ENCODE measurements at places on chromosomes 4 and X. TPM values are rescaled to one million over a fixed set of nuclear protein-coding genes. Genes with fewer than 3 reads are reported as not detected.

DNA sequence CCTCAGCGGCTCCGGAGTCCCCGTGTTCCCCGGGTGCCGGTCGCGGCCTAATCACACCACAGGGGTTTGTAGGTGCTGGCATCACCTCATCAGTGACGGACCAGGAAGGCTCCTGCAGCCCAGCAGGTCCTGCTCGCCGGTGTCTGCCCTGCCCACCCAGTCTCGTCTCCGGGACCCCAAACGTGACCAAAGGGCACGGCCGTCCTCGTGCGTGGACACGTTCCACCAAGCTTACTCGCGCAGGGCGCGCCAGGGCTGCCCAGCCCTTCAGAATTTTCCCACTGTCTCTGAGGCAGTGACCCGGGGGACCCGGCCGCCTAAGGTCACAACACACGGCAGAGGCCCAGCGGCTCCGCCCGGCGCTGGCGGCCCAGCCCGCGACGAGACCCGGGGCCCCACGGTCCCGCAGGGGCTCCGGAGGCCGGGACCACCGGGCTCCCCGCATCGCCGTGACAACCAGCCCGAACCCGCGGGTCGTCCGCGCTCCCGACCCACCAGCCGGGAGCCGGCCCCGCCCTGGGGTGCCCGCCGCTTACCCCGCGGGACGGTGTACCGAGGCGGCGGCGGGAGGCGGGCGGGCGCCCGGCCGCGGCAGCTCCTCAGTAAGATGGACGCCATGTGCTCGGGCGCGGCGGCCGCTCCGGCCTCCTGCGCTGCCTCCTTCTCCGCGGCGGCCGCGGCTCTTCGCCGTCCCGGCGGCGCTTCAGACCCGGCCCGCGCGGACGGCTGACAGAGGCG, 454 bp downstream of the LETM1 start:
- H3K36me3 ChIP-seq = no peaks in the 10 kb centered on the region
- no peaks in the 10 kb centered on the region for H3K27me3 ChIP-seq
- peaks cover 66% of the 10 kb centered on the region for H3K4me1 ChIP-seq
- peak overlapping the region; percentile 98 for H3K4me3 ChIP-seq
- peak overlapping the region; percentile 79 for H3K27ac ChIP-seq
- DNase-seq = no peak

- DNase-seq = no peak
- no peaks in the 10 kb centered on the region for H3K4me1 ChIP-seq
- H3K27me3 ChIP-seq = no peaks in the 10 kb centered on the region
- no peaks in the 10 kb centered on the region for H3K36me3 ChIP-seq
- no peak overlapping the region for H3K27ac ChIP-seq
Measured at GRCh38 chr4:72430050-72430449, 139.0 kb downstream of the ADAMTS3 start.

GRCh38 chr4:143253166-143253565, 68.4 kb downstream of the USP38 start:
- no peaks in the 10 kb centered on the region for H3K4me1 ChIP-seq
- H3K4me3 ChIP-seq = no peak overlapping the region
- DNase-seq = no peak
- no peaks in the 10 kb centered on the region for H3K27me3 ChIP-seq
- H3K36me3 ChIP-seq = no peaks in the 10 kb centered on the region

- no peak overlapping the region for H3K27ac ChIP-seq
- H3K4me3 ChIP-seq = no peak overlapping the region
- H3K36me3 ChIP-seq = no peaks in the 10 kb centered on the region
- no peaks in the 10 kb centered on the region for H3K27me3 ChIP-seq
- H3K4me1 ChIP-seq = peaks cover 12% of the 10 kb centered on the region
Measured at GRCh38 chr4:174279433-174280155, 3.9 kb downstream of the FBXO8 start.

DNA sequence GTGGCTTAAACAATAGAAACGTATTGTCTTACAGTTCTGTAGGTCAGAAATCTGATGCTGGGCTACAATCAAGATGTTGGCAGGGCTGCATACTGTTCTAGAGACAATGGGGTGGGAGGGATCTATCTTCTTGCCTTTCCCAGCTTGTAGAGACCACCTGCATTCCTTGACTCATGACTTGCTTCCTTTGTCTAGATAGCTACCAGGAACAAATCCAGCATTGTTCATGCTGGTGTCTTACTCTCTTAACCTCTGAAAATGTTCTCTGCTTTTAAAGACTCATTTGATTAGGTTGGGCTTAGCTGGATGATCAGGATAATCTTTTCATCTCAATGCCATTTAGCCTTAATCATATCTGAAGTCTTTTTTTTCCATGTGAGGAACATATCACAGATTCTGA, 169.0 kb downstream of the ZNF330 start:
- DNase-seq = no peak
- H3K36me3 ChIP-seq = no peaks in the 10 kb centered on the region
- H3K4me1 ChIP-seq = no peaks in the 10 kb centered on the region
- no peaks in the 10 kb centered on the region for H3K27me3 ChIP-seq

DNA sequence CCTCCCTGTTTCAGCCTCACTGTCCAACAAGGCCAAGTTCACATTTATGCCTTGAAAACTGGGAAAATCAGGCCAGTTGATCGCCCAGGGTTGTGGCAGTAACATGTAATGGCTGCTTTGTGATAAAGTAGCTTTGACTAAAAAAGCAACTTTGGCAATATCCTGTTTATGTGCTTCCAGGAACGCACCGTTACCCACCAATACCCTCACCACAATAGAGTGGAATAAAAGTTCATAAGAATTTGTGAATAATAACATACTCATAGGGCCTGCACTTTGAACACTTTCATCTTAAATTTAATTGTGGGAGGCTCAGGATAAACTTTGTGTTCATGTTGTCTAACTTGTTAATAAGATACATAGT, 80.7 kb upstream of the MAML3 start:
- DNase-seq = no peak
- H3K36me3 ChIP-seq = no peaks in the 10 kb centered on the region
- H3K4me3 ChIP-seq = no peak overlapping the region
- peaks cover 24% of the 10 kb centered on the region for H3K4me1 ChIP-seq
- H3K27me3 ChIP-seq = no peaks in the 10 kb centered on the region
- H3K27ac ChIP-seq = no peak overlapping the region

DNA sequence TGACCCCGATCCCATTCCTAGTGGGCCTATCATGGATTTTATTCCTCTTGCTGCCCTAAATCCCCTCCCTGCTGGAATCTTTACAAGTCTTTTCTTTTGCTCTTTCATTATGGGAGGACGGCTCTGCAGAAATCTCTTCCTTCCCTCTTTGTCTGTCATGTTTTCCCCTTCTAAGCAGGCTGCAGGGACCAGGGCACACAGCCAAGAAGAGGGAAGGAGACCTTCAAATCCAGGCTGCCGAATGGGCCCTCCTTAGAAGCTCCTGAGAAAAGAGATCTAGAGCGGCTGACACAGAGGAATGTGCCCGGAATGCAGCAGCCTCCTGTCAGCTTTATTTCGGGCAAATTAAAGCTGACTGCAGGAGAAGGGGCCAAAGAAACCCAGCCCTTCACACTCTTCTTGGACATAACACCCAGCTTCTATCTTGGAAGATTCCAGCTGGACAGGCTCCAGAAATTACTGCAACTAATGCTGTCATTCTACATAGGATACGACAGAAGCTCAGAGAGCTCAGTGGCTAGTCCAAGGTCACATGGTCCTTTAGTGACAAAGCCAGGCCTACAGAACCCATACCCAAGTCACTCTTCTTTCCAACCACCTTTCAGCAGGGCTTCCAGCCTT, 187.8 kb upstream of the NHS start:
- H3K4me1 ChIP-seq = no peaks in the 10 kb centered on the region
- no peaks in the 10 kb centered on the region for H3K36me3 ChIP-seq
- H3K27me3 ChIP-seq = no peaks in the 10 kb centered on the region
- no peak for DNase-seq

- no peaks in the 10 kb centered on the region for H3K27me3 ChIP-seq
- peak overlapping the region; percentile 70 for H3K27ac ChIP-seq
- DNase-seq = no peak
- peaks cover 26% of the 10 kb centered on the region for H3K4me1 ChIP-seq
- no peak overlapping the region for H3K4me3 ChIP-seq
Measured at GRCh38 chr4:48681856-48682255, 98.2 kb downstream of the FRYL start.

- H3K27ac ChIP-seq = no peak overlapping the region
- no peak overlapping the region for H3K4me3 ChIP-seq
- H3K4me1 ChIP-seq = no peaks in the 10 kb centered on the region
- DNase-seq = no peak
- no peaks in the 10 kb centered on the region for H3K27me3 ChIP-seq
Measured at GRCh38 chr4:176125063-176125462, 59.4 kb downstream of the WDR17 start.

DNA sequence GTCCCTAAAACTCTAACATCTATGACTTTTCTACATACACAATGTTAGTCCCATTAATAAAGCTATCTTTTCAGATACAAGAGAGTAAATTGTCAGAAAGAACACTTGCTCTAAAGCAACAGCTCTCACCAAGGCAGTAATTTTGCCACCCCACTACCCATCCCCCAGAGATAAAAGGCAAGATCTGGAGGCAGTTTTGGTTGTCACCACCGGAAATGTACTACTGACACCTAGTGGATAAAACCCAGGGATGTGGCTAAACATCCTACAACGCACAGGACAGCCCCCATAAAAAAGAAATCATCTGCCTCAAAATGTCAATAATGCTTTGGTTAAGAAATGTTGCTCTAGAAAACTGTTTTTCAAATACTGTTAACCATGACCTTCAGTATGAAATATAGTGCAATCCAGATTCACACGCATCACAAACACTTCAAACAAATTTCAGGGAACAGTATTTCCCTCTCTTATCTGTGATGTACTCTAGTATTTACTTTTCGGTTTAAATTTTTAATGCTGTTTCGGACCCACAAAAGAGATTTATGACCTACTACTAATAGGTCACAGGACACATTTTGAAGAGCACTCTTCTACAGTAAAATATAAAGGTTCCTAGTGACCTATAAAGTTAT, 5.1 kb downstream of the FBXL5 start:
- H3K4me1 ChIP-seq = peaks cover 41% of the 10 kb centered on the region
- no peak overlapping the region for H3K4me3 ChIP-seq
- H3K27me3 ChIP-seq = no peaks in the 10 kb centered on the region
- no peak overlapping the region for H3K27ac ChIP-seq

DNA sequence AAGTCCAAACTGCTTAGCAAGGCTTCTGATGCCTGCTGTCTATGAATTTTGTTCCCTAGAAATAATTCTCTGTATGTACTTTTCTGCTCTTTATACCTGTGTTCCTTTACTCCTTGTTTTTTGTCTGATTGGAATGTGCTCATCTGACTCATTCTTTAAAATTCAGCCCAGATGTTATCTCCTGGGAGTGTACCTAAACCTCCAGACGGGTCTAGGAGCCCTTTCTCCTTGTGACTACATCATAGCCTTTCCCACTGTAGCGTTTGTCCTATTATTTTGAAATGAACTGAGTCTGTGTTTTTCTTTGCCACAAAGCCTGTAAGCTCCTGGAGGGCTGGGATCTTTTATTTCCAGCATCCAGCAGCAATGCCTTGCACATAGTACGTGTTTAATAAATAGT, 26.3 kb downstream of the POLA1 start:
- no peak overlapping the region for H3K4me3 ChIP-seq
- H3K4me1 ChIP-seq = no peaks in the 10 kb centered on the region
- DNase-seq = no peak
- no peaks in the 10 kb centered on the region for H3K27me3 ChIP-seq
- peaks cover 26% of the 10 kb centered on the region for H3K36me3 ChIP-seq

DNA sequence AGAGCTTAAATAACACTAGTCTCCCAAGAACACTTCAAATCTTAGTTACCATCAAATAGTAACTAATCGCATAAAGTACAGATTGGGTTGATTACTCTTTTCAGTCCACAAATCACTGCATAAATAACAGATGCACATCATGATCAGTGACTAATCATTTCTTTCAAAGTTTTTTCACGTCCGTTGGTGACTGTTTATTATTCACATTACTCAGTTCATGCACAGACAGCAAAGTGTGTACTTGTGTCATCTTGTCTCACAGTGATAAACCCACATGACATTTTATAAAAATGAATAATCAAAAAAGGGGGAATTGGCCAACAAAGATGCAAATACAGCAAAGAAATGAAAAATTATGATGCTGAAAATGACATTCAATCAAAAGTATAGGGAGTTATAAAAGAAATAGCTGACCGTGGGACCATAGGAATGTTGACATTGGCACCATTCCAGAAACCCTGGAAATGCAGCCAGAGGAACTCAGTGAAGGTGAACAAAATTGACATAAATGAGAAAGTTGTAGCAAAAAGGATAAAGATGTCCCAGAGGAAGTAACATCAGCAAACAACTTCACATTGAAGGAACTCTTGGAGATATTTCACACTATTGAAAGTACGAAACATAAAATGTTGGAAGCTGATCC, 161.5 kb downstream of the SOX3 start:
- H3K27me3 ChIP-seq = no peaks in the 10 kb centered on the region
- no peak overlapping the region for H3K27ac ChIP-seq
- DNase-seq = peak; percentile 2
- no peaks in the 10 kb centered on the region for H3K36me3 ChIP-seq
- H3K4me3 ChIP-seq = no peak overlapping the region

DNA sequence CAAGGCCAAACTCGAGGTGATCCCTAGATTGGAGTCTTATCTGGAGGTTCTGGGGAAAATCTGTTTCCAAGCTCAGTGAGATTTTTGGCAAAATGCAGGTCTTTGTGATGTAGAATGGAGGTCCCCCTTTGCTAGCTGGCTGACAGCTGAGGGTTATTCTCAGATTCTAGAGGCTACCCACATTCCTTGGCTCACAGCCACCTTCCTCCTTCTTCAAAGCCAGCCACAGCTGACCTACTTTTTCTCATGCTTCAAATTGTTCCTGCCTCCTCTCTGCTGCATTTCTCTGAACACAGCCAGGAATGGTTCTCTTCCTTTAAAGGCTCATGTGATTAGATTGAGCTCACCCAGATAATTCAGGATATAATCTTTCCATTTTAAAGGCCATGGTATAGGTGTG, 86.9 kb downstream of the VCX3A start:
- no peaks in the 10 kb centered on the region for H3K4me1 ChIP-seq
- peak; percentile 62 for DNase-seq
- no peaks in the 10 kb centered on the region for H3K36me3 ChIP-seq
- H3K4me3 ChIP-seq = no peak overlapping the region
- H3K27ac ChIP-seq = no peak overlapping the region

DNA sequence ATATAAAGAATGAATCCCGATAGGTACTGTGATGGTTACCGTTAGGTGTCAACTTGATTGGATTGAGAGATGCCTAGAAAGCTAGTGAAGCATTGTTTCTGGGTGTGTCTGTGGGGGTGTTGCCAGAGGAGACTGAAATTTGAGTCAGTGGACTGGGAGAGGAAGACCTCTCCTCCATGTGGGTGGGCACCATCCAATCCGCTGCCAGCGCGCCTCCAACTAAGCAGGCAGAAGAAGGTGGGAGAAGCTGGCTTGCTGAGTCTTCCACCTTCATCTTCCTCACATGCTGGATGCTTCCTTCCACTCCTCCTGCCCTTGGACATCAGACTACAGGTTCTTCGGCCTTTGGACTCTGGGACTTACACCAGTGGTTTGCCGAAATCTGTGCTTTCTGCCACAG, 40.1 kb downstream of the WFS1 start:
- H3K4me3 ChIP-seq = peak overlapping the region; percentile 46
- peaks cover 9% of the 10 kb centered on the region for H3K4me1 ChIP-seq
- H3K36me3 ChIP-seq = peaks cover 1% of the 10 kb centered on the region

The RBM46 gene
- polyA plus RNA-seq = not detected

The AFF2 gene
- 0.10 TPM for polyA plus RNA-seq

The EVC gene
- 2.1 TPM for polyA plus RNA-seq

The SLC25A53 gene
- 3.3 TPM for polyA plus RNA-seq

The MAP9 gene
- polyA plus RNA-seq = 2.9 TPM

The SCML2 gene
- 0.46 TPM for polyA plus RNA-seq

The HPSE gene
- polyA plus RNA-seq = 1.2 TPM

The SSX2B gene
- not detected for polyA plus RNA-seq

The USP27X gene
- 2.1 TPM for polyA plus RNA-seq

The WDR17 gene
- 0.48 TPM for polyA plus RNA-seq

The SHROOM2 gene
- polyA plus RNA-seq = 1.8 TPM

The ZNF718 gene
- polyA plus RNA-seq = 0.61 TPM

The SGCB gene
- polyA plus RNA-seq = 7.5 TPM

The IL9R gene
- not detected for polyA plus RNA-seq

The COL4A6 gene
- polyA plus RNA-seq = 1.00 TPM

The IL1RAPL1 gene
- 0.31 TPM for polyA plus RNA-seq

The TBC1D1 gene
- polyA plus RNA-seq = 32.7 TPM

All from stomach (tissue), 19 donors.